ENCODE measurements at places on chromosomes 1 and 21. TPM values are rescaled to one million over a fixed set of nuclear protein-coding genes. Genes with fewer than 3 reads are reported as not detected.

Gene OR2AK2
- polyA plus RNA-seq = not detected

Gene FCGR1A
- polyA plus RNA-seq = 1.9 TPM

Gene MANEAL
- 2.9 TPM for polyA plus RNA-seq

Gene CLCN6
- polyA plus RNA-seq = 13.0 TPM

Gene LINGO4
- 0.47 TPM for polyA plus RNA-seq

Gene EPHA10
- not detected for polyA plus RNA-seq

- DNase-seq = no peak
Measured at GRCh38 chr1:40988280-40988679, 8.8 kb downstream of the CTPS1 start.

DNA sequence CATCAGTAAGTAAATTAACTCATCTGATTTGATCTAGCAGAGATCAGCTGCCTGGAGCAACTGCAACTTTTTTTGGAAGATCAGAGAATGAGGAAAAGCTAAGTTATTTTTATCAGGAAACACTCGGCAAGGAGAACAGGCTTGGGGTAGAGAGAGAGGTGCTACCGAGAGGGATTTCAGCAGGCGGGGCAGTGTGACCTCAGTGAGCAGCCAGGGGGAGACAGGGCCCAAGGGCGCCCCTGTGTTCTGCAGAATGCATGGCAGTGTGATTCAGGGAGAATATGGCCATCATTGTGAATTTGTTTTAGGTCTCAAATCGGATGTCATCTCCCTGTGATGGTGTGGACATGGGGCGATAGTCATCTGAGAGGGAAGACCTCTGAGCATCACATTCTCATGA is 484.1 kb upstream of the VAMP3 start:
- no peak for DNase-seq

DNA sequence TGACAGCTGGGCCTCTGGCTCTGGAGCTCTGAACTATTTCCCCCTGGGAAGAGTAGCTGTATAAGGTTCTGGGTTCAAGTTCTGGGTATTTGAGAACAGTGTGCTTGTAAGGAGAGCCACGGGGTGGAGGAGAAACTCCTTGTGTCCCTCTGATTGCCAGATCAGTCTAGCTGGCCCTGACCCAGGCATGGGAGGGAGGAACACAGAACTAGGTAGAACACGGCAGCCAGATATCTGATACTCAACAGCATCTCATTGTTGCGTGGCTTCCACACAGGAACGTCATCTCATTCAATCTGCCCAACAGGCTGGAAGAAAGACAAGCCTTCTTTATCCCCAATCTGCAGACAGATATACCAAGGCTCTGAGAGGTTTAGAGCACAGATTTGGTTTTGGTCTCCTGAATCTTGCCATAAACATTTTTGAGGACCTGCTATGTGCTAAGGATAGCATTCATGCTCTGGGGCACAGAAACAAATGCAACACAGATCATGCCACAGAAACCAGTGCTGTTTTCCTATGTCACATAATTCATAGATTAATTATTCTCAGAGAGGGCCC is 83.8 kb downstream of the PLXNA2 start:
- no peak for DNase-seq

- DNase-seq = no peak
Measured at GRCh38 chr1:93672477-93673162, 9.0 kb downstream of the BCAR3 start.

GRCh38 chr1:212247179-212247721 is 38.0 kb upstream of the PPP2R5A start:
- DNase-seq = no peak

GRCh38 chr21:43605320-43606215 is 53.7 kb downstream of the HSF2BP start:
- DNase-seq = no peak

- no peak for DNase-seq
Measured at GRCh38 chr1:203550846-203551245, 56.9 kb downstream of the OPTC start.

DNA sequence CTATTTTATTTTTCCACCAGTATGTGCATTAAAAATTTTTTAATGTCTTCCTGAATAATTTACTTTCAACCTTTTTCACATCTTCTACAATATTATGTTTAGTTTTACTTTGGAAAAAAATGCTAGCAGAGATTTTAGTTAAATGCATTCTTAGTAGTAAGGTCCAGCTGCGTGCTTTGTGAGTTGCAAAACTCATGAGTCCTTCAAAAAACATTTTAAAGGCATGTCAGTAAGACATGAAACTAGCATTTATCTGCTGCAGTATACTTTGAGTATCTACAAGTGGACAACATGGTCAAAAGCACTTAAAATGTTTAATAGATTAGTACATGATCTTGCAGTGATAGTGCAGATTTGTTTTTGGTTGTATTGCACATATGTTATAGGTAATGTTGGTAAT is 139.0 kb downstream of the HS2ST1 start:
- DNase-seq = no peak

DNA sequence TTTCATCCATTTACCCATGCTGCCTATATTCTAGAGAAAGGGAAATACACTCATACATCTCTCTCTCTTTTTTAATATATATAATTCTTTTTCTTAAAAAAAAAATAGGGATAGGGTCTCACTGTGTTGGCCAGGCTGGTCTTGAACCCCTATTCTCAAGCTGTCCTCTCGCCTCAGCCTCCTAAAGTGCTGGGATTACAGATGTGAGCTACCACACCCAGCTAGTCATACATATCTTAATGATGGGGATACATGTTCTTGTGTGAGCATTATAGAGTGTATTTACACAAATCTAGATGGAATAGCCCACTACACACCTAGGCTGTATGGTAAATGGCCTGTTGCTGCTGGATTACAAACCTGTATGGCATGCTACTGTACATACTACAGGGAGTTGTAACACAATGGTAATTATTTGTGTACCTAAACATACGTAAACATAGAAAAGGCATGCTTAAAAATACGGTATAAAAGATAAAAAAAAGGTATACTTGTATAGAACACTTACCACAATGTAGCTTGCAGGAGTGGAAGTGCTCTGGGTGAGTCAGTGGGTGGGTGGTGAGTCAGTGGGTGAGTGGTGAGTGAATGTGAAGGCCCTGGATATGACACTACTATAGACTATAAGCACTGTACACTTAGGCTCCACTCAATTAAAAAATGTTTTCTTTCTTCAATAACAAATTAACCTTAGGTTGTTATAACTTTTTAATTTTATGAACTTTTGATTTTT is 72.9 kb downstream of the IVNS1ABP start:
- DNase-seq = no peak

Measured in forelimb muscle (tissue), 1 donor.